ENCODE measurements at places on chromosomes 2 and 18. TPM values are rescaled to one million over a fixed set of nuclear protein-coding genes. Genes with fewer than 3 reads are reported as not detected.
A peak's percentile ranks its signal among the peaks of the same experiment; 100 is the strongest.

CENPA gene
- total RNA-seq: 37.4 TPM

ANKMY1 gene
- 4.6 TPM for total RNA-seq

LYG2 gene
- not detected for total RNA-seq

GRCh38 chr2:230914886-230915285 is 10.2 kb downstream of the GPR55 start:
- DNase-seq: no peak

DNA sequence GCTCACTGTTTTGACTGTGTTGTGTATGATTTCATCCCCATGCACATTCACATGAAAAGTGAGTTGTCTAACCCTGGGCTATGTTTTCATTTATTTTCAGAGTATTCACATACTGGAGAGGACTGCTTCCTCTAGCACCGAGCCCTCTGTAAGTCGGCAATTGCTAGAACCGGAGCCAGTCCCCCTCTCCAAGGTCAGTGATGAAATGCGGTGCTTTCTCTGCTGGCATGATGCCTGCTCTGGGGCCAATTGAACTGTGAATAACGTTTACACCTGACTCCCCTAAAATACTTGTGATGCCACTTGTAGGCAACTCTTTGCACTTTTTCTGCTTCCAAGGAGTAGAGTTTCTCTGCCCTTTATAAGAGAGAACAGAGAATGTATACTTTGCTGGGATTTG is 126.9 kb downstream of the PRKRA start:
- no peak for DNase-seq

- DNase-seq: peak; percentile 66
These were observed 17.0 kb upstream of the CD8A start for GRCh38 chr2:86807468-86808275.

DNA sequence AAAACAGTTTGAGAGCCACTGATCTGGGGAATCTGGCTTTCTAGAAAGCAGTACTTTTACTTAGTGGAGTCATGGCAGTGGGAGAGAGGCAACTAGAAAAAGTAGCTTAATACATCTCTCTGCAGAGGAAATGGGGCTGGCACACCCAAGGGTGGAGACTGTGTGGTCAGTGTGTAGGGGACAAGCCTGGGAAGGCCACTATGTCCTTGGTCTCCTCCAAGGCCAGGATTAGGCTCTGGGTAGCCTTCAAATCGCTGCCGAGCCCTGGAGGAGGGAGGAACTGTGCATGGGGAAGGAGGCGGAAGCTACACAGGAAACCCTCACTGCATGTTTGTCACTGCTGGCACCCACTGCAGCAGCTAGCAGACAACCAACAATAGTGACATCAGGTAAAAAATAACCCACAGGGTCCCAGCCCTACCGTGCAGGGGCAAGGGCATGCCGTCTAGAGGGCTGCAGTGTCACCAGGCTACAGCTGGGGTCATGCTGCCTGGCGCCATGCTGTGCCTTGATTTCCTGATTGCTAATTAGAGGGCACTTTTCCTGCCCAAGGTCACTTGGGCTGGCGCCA is 34.8 kb downstream of the LBH start:
- no peak for DNase-seq

- peak; percentile 59 for DNase-seq
These were observed 3.6 kb downstream of the IGFBP2 start for GRCh38 chr2:216636551-216637450.

DNA sequence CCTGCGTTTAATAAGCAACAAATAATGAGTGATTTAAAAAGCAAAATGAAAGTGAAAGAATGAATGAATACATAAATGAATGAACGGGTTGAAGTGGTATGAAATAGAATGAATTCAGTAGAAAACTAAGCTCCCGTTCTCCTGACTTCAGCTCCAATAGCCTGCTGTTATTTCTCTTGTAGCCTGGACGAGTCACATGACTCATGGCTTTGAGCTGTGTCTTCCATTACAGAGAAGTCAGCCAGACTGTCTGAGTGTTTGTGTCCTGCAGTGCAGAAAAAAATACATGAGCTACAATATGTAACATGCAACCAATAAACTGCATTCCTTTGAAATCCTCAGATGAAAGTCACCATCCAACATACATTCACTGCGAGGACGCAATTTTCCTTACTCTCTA is 21.2 kb downstream of the SCG2 start:
- no peak for DNase-seq

- DNase-seq: no peak
These were observed 218.2 kb downstream of the RAD51AP2 start for GRCh38 chr2:17299891-17300540.
